ENCODE measurements at places on chromosomes 5 and 9. TPM values are rescaled to one million over a fixed set of nuclear protein-coding genes. Genes with fewer than 3 reads are reported as not detected.

Gene IL4
- not detected for total RNA-seq

Gene PMPCA
- total RNA-seq: 42.4 TPM

Gene TTC16
- total RNA-seq: not detected

Gene CARTPT
- total RNA-seq: not detected

Gene FOXD4L3
- total RNA-seq: under 0.01 TPM

DNA sequence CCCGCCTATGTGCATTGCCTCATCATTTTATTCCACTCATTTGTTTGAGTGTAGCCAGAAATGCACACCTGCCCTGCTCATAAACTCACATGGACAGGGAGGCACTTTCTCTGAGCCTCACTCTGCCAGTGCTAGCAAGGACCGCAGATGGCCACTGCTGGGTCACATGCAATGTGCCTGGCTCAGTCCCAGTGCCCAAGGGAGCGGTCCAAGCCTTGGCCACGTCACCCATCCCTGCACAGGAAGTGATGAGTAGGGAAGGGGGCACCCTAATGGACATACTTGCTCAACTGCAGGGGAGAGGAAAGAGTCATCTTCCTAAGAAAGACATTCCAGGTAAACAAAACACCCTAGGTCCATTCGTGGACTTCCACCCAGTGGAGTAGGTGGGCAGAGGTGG is 630.9 kb downstream of the IRX1 start:
- DNase-seq: no peak

DNA sequence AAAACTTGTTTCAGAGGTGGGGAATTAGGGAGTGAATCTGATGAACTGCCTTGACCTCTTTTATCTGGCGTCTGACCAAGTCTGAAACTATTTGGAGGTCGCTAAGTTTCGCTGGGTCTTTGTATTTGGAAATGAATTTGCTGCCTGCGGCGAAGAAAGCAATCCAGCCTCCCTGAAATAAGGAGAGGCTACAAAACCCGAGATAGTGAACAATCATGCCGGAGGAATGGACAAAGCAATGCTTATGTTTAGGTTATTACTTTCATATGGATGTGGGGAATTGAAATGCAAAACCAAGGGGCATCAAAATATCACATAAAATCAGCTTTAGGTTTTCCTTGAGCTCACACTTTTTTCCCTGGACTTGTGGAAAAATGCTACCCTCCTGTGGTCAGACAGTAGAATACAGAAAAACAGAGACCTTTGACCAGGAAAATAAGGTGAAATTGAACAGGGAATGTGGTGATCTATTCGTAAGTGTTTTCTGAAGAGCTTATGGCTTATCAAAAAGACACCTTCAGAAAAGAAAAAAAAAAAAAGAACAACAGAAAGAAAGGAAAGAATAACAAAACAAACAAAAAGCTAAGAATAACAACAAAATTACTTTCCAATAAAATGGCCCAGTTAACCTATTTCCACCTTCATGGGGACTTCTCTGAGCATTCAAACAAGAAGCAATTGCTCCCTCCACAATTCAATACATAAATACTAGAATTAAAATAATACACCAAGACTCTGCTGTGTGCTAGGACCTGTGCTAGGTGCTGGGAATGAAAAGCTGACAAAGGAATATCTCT is 68.6 kb upstream of the DPYSL3 start:
- DNase-seq: peak; percentile 45

DNA sequence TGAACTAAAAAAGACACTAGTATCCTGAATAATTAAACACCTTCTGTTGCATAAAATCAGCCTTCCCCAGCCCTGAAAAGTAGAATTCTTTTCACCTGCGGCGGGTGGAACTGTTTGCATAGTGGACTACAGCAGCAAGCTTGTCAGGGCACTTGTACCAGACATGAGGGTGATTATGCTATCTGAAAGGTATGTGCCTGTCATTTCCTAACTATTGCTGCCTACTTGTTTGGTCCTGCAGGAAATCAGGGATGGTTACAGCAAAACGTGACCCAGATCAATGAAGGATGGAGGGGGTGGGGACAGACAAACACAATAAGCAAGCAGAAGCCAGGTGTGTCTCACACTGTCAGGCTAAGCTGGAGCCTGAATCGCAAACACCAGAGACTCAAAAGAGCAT is 385.6 kb downstream of the MLLT3 start:
- no peak for DNase-seq
